SK-MEL-5 (cell line): ENCODE measurements at places on chromosomes 2 and 18. TPM values are rescaled to one million over a fixed set of nuclear protein-coding genes. Genes with fewer than 3 reads are reported as not detected.

DNA sequence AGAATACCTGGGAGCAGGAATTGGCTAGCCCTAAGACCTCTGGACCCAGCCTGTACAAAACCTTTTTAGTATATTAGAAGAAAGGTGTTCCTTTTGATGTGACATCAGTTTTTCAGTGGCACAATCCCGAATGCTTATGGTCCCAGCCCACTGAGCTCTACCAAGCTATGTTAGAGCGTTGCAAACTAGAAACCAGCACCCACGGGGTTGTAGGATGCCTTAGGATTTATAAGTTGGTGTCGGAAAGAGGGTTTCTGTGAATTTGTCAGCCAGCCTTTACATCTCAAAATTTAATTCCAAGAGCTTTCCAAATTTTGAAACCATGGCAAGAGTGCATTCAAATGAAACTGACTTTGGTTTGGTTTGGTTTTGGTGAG, 499 bp upstream of the LMAN1 start:
- no peak for DNase-seq

The UGT1A10 gene
- total RNA-seq: not detected in 2 replicates

DNA sequence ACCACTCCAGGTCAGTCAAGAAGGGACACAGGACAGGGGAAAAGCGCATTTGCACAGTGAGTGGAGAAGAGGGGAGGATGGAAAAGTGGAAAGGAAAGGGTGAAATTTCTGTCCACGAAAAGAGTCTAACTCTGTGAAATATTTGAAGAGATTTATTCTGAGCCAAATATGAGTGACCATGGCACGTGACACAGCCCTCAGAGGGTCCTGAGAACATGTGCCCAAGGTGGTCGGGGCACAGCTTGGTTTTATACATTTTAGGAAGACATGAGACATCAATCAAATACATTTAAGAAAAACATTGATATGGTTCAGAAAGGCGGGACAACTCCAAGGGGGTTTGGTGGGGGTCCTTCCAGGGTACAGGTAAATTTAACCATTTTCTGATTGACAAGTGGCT, 111.1 kb downstream of the MYT1L start:
- DNase-seq: no peak

The FBXO15 gene
- total RNA-seq: 1.0 and 1.3 TPM in 2 replicates

GRCh38 chr2:137873536-137874244, 90.6 kb upstream of the HNMT start:
- no peak for DNase-seq

GRCh38 chr2:133504566-133505505, 63.4 kb downstream of the NCKAP5 start:
- DNase-seq: no peak

GRCh38 chr18:61080954-61081528, 252.2 kb upstream of the CDH20 start:
- DNase-seq: no peak

- DNase-seq: no peak
These were observed 38.2 kb downstream of the IMMT start for GRCh38 chr2:86157009-86157556.

The MAP3K19 gene
- total RNA-seq: not detected in 2 replicates

GRCh38 chr2:55161295-55162210, 70.5 kb downstream of the CLHC1 start:
- DNase-seq: no peak

The MC5R gene
- not detected in 2 replicates for total RNA-seq

The CCDC148 gene
- total RNA-seq: 0.13 TPM in 1 of 2 replicates, not detected in the other

- no peak for DNase-seq
These were observed 5.3 kb upstream of the VPS4B start for GRCh38 chr18:63427558-63427957.
